Left renal cortex interstitium (tissue), 4 donors: ENCODE measurements at places on chromosomes 5 and 9. TPM values are rescaled to one million over a fixed set of nuclear protein-coding genes. Genes with fewer than 3 reads are reported as not detected.

DNA sequence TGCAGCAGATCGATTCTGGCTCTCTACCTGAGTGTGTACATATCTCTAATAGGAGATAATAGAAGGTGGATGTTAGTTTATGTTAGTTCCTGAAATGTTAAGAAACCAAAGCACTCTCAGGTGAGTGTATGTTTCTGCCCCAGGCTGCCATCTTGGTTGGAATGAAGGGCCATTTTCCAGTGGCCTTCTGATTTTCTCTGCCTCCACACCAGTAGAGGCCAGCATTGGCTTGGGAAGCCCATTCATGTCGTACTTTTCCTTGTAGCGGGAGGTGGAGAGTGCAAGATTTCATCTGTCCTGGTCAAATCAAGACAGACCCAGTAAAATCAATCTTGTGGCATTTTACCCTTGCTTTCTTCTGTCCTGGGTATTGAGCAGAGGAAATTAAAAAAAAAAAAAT, 91.0 kb downstream of the GAS1 start:
- no peak for DNase-seq

Gene PKD2L2
- polyA plus RNA-seq = not detected

- no peak for DNase-seq
Measured at GRCh38 chr9:133135146-133135745, 14.2 kb upstream of the RALGDS start.

DNA sequence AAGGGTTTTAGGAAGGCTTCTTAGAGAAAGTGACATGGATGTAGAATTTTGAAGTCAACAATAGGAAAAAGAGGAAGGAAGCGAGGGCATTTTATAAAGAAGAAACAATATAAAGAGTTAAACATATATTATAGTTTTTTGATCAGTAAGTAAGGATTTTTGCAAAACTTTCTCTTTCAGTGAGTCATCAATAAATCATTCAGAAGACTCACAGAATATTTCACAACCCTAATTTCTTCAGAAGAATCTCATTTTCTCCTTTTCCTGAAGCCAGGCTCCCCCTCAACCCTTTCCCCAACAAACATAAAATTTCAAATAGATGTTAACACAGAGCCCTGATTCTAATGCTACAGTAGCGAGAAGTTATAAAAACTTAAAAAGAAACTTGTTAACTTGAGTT, 4.3 kb upstream of the COX7C start:
- no peak for DNase-seq

- no peak for DNase-seq
Measured at GRCh38 chr5:80031109-80031508, 4.0 kb upstream of the THBS4 start.
